ENCODE measurements at places on chromosomes 1 and 21.

DNA sequence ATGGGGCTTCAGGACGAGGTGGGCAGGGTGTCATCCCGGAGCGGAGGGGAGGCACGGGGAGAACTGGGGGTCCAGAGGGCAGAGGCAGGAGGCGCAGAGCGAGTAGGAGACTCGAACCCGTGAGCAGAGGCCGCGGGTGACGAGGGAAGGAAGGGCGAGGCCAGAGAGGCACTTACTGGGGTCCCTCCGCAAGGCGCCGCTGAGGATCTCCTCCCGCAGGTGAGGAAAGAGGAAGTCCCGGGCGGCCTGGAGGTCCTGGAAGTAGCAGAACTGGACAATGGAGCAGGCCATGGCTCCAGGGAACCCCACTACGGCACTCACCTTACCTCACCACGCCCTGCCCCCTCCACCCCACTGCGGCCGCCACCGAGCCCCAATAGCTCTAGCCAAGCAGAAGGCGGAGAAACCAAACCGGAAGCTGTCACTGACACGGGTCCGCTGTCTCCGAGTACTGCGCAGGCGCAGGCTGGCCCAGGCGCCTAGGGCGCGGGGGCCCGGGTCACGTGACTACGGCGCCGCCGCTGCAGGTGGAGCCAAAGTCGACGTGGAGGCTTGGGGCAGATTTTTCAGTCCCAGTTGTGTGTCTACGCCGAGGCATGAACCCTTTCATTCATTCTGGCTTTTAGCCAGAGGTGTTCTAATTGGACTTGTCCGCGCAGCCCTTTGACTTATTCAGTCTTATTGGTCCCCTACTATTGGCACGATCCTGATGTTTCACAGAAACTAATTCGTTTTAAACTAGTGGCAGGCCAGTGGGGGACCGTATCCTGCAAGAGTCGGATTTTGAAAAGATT lies at the start of gene RAB3GAP2:
TSS of gene RAB3GAP2 (minus strand) at position 407 of the 794 bp plus-strand sequence. CDS start at position 291, 116 bp downstream.
- peak; percentile 97 for DNase-seq

GRCh38 chr1:89081005-89081404 lies 16.0 kb upstream of the GBP1 start:
- DNase-seq = no peak

- DNase-seq = no peak
Measured at GRCh38 chr1:203091761-203092330, 6.0 kb upstream of the MYOG start.

DNA sequence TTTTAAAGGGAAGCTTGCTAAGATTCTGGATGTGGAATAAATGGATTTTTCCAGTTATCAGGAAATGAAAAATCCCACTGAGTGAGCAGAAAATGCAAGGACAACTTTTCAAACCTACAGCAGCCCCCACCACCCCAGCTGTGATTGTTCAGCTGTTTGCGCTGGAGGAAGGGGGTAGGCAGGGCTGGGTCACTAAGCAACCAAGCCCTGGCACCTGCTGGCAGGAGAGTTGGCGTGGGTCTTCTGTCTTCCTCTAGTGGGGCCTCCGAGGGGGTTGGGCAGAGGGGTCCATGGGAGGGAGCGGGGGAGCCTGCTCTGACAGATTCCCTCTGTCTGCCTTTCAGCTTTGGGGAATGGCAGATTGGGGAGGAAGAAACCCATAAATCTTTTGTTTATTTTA lies 45.3 kb downstream of the EIF2D start:
- no peak for DNase-seq

- no peak for DNase-seq
Measured at GRCh38 chr21:17585875-17586450, 26.7 kb downstream of the BTG3 start.

GRCh38 chr1:58845942-58846341 lies 62.1 kb upstream of the JUN start:
- no peak for DNase-seq

DNA sequence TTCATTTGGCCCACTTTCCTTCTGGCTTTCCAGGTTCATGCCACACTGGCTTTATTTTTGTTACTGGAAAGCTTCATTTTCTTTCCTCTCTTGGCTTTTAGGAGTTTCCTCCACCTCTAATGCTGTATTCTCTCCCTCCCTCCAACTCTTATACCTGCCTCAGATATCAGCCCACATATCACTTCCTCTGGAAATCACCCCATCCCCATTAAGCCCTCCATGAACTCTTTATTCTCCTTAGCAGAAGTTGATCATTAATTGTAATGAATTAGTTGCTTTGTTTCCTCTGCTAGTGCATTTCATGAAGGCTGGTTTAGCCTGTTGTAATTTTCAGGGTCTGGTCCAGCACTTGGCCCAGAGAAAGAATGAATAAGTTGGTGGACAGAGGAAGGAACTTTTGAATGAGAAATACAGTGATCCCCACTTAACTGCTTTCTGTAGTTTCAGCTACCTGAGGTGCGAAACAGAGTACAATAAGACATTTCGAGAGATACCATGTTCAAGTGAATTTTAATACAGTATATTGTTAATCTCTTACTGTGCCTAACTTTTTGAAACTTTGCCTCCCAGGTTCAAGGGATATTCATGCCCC lies 1.7 kb downstream of the SOAT1 start:
- DNase-seq = no peak
